Stimulated activated CD8-positive, alpha-beta memory T cell treated with anti-CD3 and anti-CD28 coated beads, Interleukin-4, amount 100 ng/mL, for 4 hours (primary cell): ENCODE measurements at places on chromosomes 7 and 10.

DNA sequence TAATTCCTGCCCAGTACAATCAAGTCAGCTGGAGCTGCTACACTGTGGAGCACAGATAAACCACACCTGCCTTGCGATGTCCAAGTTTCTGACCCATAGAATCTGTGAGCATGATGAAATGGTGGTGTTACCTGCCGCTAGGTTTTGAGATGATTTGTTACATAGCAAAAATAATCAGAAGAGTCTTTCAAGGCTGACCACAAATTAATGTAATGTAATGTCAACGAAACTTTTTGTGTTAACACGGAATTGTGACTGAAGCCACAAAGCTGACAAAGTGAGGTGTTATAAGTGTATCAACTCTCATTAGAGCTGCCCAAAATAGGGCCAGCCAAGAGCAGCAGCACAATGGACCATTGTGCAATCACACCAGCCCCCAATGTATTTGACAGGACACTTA is 75.7 kb downstream of the AHR start:
- no peak for DNase-seq

GRCh38 chr10:102611514-102612087 is 32.7 kb upstream of the TRIM8 start:
- no peak for DNase-seq

DNA sequence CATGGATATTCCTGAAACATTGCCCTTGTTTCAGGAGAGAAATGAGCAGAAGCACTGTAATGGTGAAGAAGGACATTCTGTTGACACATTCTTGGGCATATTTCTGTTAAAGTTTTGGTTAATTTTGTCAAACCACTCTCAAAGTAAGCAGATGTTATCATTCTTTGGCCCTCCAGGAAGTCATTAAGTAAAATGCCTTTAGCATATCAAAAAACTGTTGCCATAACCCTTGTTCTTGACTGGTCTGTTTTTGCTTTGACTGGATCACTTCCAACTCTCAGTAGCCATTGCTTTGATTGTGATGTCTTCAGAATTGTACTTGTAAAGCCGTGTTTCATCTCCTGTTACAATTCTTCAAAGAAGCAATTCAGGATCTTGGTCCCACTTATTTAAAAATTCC is 404.3 kb upstream of the LRRTM3 start:
- no peak for DNase-seq

DNA sequence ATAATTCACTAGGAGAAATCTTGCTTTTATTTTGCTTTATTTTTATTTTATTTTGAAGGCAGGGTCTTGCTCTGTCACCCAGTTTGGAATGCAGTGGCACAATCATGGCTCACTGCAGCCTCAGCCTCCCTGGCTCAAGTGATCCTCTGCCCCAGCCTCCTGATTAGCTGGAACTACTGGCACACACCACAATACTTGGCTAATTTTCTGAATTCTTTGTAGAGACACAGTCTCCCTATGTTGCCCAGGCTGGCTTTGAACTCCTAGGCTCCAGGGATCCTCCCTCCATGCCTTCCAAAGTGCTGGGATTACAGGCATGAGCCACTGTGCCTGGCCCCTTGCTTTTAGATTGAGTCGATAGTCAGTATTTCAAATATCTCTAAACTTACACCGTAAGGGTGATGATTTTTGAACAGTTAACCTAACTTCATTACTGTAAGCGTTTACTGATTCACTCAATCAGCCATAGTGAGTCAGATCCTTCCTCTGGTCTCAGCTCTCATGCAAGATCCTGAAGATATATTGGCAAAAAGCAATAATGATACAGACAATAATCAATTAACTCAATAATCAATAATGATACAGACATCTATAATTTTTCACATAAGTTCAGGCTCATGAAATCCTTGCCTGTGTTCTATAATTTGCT is 239.5 kb downstream of the KIAA1217 start:
- DNase-seq: no peak

- no peak for DNase-seq
Measured at GRCh38 chr7:22658031-22658430, 69.0 kb upstream of the IL6 start.

- DNase-seq: no peak
Measured at GRCh38 chr7:112143582-112143981, 62.6 kb downstream of the DOCK4 start.

GRCh38 chr10:22992075-22992474 is 64.2 kb downstream of the ARMC3 start:
- DNase-seq: no peak

- no peak for DNase-seq
Measured at GRCh38 chr7:31093282-31093681, 41.2 kb downstream of the ADCYAP1R1 start.

GRCh38 chr10:17795083-17795482 is 14.1 kb upstream of the MRC1 start:
- no peak for DNase-seq

- DNase-seq: no peak
Measured at GRCh38 chr10:49068209-49068608, 47.1 kb downstream of the VSTM4 start.
